Endothelial cell (in vitro differentiated cells): ENCODE measurements at places on chromosomes 4 and X. TPM values are rescaled to one million over a fixed set of nuclear protein-coding genes. Genes with fewer than 3 reads are reported as not detected.

ZNF157 gene
- total RNA-seq, result 0.67 TPM

SPANXN4 gene
- total RNA-seq, result not detected

SSX4 gene
- total RNA-seq, result not detected

COL4A6 gene
- 10.5 TPM for total RNA-seq

PCSK1N gene
- 2.0 TPM for total RNA-seq

DNA sequence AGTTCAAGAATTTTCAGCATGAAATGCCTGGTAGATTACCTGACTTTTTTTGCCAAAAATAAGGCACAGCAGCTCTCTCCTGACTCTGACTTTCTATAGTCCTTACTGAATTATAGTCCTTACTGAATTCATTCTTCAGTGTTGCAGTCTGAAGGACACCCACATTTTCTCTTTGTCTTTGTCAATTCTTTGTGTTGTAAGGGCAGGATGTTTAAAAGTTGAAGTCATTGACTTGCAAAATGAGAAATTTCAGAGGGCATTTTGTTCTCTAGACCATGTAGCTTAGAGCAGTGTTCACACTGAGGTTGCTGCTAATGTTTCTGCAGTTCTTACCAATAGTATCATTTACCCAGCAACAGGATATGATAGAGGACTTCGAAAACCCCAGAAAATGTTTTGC lies 168.0 kb downstream of the SOWAHB start:
- DNase-seq, result no peak

DNA sequence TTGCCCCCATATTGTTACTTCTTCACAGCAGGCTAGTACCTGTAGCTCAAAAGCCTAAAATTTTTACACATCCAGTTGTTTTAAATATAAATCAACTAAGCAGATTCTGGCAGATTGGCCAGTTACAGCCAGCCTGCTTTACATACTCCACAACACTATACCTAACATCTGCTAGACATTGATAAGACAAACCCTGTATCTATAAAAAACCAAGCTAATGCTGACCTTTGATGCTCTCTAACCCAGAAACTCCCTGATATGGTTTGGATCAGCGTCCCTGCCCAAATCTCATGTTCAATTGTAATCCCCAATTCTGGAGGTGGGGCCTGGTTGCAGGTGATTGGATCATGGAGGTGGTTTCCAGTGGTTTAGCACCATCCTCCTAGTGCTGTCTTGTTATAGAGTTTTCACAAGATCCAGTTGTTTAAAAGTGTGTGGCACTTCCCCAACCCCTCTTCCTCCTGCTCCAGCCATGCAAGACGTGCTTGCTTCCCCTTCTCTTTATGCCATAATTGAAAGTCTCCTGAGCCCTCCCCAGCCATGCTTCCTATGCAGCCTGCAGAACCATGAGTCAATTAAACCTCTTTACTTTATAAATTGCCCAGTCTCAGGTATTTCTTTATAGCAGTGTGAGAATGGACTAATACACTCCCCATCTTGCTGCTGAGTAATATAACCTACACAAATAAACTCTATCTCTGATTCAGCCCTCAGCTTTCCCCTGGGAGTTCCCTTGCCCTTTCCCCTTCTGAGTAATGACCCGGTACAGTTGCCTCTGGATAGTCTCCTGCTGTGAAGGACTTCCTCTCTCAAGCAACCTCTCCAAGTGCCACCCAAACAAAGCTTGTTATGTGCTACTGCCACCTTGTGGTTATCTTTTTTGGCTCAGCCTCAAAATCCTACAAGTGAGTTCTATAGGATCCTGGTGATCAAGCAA lies 39.6 kb downstream of the ZCCHC13 start:
- peak; percentile 58 for DNase-seq

- no peak for DNase-seq
These were observed 197.8 kb downstream of the EDA start for GRCh38 chrX:69813677-69814076.

- no peak for DNase-seq
These were observed 736 bp downstream of the BDH2 start for GRCh38 chr4:103098756-103099440.

DNA sequence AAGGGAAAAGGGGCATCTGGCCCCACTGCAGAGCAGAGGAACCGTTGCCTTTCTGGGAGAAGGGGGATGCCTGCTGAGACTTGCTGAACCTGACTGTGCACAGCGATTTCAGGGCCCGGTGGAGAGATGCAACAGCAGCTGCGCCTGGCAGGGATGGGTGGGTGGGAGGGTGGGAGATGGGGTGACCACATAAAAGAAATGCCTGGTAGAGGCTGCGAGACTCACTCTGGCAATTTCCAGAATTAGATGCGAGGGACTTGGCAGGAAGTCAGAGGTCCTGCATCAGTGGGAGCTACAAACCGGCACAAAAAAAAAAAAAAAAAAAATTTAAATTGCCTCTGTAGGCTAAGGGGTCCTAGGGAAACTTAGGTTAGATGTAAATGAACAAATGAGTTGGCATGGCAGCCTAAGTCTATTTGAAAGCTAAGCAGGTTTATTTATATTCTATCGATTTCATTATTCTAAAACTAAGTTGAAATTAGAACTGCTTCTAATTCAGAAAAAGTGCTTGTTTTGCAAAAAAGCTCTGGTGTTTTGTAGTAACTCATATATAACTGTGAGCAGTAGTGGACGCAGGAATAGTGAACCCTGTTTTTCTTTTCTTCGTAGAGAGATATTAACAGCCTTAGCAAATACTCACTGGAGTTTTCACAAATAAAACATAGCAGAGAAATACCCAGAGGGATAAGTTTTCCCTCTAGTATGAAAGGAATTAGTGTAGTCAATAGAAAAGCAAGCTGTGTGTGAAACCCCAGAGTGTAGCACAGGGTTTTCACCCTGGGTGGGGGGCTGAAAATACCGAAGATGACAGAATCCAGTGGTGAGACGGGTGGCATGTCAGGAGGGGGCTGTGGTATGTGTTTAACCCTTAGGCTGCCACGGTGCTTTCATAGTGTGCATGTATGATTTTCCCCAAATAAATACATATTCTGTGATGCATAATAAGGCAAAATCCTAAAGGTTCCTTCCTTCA lies 130.1 kb downstream of the EGF start:
- no peak for DNase-seq

DNA sequence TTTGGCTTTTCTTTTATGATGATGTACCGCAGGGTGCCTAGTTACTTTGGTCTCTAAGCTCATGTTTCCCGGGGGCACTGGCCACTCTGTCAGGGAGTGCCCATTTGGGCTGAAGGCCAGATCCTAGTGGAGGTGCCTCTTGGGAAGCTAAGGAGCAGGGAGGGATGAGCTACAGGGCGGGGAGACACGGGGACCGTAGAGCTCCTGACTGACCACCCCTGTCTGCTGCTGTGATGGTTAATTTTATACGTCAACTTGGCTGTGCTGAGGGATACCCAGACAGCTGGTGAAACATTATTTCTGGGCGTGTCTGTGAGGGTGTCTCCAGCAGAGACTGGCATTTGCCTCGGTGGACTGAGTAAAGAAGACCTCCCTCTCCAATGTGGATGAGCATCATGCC lies 24.9 kb upstream of the CLDN24 start:
- DNase-seq, result no peak

- DNase-seq, result no peak
These were observed 38.5 kb upstream of the UGT2B7 start for GRCh38 chr4:69057620-69058409.

- no peak for DNase-seq
These were observed 16.1 kb downstream of the CBR4 start for GRCh38 chr4:168993714-168994510.

DNA sequence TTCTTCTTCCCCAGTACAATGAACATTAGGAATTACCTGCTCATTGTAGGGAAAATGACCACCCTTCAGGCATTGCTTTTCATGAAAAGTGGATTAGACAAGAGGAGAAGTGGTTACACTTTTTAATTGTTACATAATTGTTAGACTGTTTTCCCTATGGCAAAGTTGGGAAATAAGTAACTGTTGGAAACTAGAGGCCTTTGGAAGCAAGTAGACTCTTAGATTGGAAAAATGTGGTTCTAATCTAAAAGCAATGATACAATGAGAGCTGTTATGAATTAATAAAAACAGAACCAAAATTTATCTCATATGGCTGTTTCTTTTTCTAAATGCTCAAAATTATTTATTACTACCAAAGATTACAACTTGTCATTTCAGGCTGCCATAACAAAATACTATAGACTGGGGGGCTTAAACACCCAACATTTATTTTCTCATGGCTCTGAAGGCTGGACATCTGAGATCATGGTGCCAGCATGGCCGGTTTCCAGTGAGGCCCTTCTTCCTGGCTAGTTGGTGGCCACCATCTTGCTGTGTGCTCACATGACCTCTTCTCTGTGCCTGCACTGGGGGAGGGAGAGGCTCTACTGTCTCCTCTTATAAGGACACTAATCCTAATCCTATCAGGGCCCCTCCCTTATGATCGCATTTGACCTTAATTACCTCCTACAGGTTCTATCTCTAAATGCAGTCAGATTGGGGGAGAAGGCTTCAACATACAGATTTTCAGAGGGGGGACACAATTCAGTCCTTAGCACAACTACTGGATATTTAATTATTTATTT lies 12.5 kb downstream of the CC2D2A start:
- no peak for DNase-seq

- DNase-seq, result no peak
These were observed 107.5 kb downstream of the CNKSR2 start for GRCh38 chrX:21481761-21482160.

DNA sequence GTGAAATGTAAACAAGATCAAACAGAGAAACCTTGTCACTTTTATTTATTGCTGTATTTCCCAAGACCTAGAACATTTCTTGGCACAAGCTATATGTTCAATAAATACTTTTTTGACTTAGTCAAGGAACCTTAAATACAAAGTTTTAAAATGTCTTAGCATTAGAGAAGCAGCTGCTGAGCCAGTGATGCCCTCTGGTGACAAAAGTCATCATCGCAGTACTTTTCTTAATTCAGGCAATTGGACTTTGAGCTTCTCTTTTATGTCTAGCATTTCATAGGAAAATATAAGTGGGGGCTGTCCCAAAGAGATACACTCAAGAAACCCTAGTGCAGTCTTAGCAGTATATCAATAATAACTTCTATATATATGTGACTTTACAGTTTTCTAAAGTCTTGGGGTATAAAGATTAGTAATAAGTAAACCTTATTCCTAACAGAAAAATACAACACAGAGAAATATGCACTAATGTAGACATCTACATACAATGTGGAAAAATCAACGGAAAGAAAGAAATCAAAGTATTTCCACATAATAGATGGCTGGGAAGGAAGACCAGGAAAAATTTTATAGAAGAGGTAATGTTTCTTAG lies 118.4 kb downstream of the DTHD1 start:
- peak; percentile 41 for DNase-seq

DNA sequence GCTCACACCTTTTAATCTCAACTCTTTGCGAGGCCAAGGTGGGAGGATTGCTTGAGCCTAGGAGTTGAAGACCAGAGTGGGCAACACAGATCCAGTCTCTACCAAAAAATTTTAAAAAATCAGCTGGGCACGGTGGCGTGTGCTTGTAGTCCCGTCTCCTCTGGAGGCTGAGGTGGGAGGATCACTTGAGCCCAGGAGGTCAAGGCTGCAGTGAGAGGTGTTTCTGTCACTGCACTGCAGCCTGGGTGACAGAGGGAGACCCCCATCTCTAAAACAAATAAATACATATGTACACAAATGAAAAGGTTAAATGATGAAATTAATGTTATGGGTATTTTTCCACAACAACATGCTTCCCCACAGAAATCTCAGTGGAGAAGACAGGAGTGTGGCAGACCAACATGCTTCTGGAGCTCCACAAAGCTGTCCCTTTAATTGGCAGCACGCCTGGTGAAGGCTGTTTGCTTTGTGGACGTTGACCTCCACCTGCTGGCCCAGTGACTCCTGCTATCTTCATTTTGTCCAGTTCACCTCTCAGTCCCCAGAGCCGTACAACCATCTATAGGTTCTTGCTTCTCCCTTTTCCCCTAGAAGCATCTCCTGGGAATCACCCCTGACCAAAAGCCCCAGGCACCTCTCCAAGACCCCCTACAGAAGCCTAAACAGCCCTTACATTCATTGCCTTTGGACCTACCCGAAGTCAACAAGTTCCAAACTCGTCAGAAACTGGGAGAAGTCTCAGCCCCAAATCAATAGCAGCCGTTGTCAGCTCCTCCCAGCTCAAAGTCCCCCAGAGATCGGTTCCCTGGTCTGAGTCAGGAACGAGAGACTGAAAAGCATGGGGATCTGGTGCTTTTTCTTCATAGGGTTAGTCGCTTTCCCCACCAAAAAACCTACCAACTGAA lies 36.4 kb upstream of the CD99 start:
- no peak for DNase-seq

GRCh38 chrX:136057567-136057966 lies 72.3 kb downstream of the SLC9A6 start:
- DNase-seq, result no peak

DNA sequence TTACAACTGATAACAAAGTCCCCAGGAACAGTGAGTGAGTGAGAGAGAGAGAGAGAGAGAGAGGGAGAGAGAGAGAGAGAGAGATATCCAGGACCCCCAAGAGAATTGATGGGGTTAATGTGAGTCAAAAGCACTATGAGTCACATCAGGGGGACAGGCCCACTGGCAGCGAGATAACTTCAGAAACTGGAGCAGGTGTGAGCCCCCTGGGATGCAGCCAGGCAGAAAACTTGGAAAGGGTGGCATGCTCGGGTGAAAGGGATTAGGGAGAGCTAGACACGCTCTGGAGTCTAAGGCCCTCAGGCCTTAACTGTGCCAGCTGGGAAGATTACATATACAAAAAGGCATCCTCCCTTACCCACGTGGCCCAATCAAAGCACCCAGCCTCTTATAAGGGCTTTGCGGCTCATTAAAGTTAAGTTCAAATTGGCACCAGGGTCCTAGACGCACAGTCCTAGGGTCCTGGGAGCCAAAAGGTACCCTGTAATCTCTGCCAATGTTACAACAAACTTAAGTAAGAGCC lies 841 bp downstream of the ACOT9 start:
- DNase-seq, result no peak

DNA sequence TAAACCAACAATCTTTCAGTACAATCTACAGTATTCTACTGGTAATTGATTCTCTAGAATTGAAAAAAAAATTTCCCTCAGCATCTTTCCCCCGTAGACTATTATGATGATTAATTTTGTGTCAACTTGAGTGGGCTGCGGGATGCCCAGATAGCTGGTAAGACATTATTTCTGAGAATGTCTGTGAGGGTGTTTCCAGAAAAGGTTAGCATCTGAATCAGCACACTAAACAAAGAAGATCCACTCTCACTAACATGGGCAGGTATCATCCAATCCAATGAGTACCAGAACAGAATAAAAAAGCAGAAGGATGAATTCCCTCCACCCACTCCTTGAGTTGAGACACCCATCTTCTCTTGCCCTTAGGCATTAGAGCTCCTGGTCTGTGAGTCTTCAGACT lies 186.1 kb upstream of the MAB21L2 start:
- DNase-seq, result no peak

GRCh38 chr4:48753159-48753558 lies 26.9 kb downstream of the FRYL start:
- DNase-seq, result no peak
